ENCODE measurements at places on chromosomes 4 and X. TPM values are rescaled to one million over a fixed set of nuclear protein-coding genes. Genes with fewer than 3 reads are reported as not detected.

GRCh38 chr4:67091673-67092072 is 453.6 kb downstream of the CENPC start:
- no peak for DNase-seq

GRCh38 chrX:30735839-30736238 is 82.6 kb downstream of the GK start:
- DNase-seq, result peak; percentile 34

DNA sequence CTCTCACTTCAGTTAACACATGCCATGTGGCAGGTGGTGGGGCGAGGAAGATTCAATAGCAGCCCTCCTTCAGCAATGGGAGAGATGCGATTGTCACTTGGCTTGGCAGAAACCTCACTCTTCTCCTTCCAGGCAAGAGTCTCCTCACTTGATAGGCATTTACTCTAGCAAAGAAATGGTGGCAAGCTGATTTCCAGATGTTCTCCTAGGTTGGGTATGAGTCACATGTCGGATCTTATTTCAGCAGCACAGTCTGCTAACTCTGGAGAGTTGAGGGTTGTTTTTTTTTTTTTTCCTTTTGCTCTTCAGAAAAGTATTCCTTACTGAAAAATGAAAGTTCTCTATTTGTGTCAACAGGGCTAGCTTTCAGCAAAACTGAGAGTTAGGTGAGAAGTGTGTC is 119.5 kb upstream of the CHRDL1 start:
- DNase-seq, result peak; percentile 34

DNA sequence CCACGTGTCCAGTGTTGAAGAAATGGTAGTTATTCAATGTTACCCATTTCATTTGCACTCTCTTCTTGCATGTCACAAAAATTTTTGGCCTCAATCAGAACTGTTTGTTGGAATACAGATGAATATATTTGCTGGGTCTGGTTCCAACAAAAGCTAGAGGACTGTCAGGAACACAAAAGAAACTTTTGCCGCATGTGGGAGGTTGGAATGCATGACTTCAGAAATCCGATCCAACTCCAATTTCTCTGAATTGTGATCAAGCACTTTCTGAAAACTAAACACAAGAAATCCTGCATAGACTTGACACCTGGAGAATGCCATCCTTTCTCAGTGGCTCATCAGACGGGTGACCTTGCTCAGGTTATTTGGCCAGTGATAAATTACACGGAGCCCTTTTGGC is 15.4 kb downstream of the SETD7 start:
- DNase-seq, result no peak

DNA sequence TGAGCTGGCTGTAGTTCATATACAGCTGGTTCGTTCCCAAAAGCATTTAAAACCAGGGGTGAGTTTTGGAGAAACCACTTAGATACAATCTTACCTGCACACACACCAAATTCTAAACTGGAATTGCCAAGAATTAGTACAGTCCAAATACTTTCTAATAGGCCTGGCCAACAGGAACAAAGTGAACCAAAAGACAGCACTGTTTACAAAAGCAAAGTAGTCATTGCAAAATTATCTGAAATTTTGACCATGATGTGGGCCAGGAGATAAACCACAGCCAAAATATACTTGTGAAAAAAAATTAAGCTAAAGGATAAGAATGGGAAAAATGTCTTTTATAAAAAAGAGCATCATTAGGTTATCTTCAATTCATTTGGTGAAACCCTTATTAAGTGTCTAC is 37.9 kb upstream of the NAP1L5 start:
- no peak for DNase-seq

- DNase-seq, result no peak
These were observed 160.0 kb downstream of the STIM2 start for GRCh38 chr4:27020603-27021002.

- DNase-seq, result no peak
These were observed 6.1 kb downstream of the IL9R start for GRCh38 chrX:156003486-156004185.

DNA sequence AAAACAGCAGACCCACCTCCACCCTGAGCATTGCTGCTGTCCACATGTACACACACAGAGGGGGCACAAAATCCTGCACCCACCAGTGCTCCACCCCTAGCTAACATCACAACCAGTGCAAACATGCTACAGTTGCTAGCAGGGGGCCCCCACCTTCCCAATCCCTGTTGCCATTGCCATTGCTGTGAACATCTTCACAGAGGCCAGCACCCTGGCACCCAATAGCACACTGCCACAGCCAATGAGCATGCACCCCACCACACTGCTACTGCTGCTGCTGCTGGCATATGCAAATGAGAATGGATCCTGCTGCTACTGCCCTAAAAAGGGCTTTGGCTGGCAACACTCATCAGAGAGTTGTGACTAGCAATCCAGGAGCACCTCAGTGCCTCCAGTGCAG is 1061.9 kb downstream of the ARAP2 start:
- no peak for DNase-seq

- DNase-seq, result no peak
These were observed 162.5 kb downstream of the GASK1B start for GRCh38 chr4:158010361-158010760.

- DNase-seq, result no peak
These were observed 6.6 kb upstream of the CLDN24 start for GRCh38 chr4:183328832-183329231.

DNA sequence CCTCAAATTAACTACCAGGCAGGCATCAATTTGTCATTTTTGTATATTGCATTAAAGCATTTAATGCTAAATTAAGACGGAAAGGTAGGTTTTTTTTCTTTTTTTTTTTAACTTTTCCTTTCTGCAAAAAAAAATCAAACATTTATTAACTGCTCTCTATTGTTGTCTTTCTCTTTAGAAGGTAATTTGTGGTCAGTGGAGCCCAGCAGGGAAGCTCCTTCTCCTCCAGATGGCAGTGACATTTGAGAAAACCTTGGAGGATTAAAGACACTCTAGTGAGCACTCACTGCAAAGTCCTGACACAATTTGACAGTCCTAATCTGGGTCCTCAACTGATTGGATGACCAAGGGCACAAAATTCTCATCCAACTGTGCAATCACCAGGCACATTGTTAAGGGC is 102.4 kb downstream of the SLIT2 start:
- DNase-seq, result no peak

DNA sequence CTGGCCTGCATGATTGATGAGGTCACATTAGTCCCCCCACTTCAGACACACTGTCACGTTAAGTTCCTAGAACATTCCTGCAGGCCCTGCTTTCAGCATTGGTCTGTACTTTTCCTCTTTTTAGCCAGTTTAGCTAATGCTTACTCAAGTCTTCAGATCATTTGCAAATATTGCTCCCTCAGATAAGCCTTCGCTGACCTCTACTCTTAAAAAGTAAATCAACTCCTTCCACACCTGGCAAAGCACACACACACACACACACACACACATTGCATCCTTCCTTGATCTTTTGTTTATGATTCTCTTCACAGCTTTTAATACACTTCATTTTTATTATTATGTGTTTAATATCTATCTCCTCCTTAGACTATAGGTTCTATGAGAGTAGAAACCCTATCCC is 31.4 kb downstream of the PARM1 start:
- DNase-seq, result no peak

Gene ZNF275
- polyA plus RNA-seq, result 7.7 TPM

Gene PABPC1L2A
- not detected for polyA plus RNA-seq

Gene C4orf50
- polyA plus RNA-seq, result not detected

Gene NIPAL1
- 3.8 TPM for polyA plus RNA-seq

Gene SMARCA1
- polyA plus RNA-seq, result 98.2 TPM

Gene SNCA
- polyA plus RNA-seq, result 9.7 TPM

Gene IGFBP7
- 123 TPM for polyA plus RNA-seq
